ENCODE measurements at places on chromosomes 13 and 19.

DNA sequence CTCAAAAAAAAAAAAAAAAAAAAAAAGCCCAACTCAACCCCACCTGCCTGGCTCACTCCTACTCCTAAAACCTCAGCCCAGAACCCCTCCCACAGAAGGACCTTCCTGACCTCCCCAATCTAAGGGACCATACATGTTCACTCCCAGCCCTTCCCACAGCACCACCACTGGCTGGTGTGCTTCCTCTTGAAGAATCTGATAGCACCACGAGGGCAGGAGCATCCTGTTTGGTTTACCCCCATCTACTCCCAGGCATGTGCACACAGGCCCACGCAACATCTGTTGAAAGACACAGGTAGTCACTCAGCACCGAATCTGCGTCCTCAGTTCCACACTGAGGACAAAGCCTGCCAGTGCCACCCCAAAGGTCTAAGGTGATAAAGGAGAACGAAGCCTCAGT lies 8.2 kb downstream of the LATS2 start:
- DNase-seq, result no peak

DNA sequence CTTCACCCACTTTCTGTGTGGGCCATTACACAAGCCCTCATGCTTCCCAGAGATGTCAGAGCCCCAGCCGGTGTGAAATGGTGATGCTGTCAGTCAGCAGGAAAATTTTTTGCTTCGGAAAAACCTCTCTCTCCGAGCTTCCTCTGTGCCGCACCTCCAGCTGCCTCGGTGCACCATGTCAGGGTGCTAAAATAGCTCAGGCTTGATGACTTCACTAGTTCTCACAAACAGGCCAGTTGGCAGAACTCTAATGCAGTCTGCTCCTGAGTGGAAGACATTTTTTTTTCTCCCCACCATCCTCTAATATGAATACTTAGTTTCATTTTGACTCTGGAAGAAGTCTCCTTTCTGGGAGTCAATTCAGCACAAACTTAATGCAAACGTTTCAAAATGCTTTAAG lies 71.3 kb downstream of the KLF12 start:
- no peak for DNase-seq

DNA sequence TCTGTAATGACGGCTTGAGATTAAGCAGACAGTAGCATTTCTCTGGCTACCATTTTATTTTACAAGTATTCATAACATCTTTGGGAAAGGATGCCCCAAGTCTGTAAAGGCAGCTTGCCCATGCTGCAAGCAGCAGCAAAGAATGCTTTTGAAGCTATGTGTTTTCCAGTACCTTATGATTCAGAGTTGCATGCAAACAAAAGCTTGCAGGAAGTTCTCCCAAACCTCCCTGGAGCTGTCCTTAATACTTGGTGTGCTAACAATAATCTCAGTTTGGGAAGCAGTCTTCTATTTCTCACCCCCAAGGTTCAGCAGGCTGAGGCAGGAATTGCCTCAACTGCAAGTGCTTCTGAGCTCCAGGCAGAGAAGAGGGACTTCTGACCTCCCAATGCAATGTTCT lies 60.8 kb downstream of the CCNA1 start:
- DNase-seq, result no peak

GRCh38 chr13:49655906-49656305 lies 27.6 kb downstream of the ARL11 start:
- no peak for DNase-seq
